ENCODE measurements at places on chromosomes 16 and 17. TPM values are rescaled to one million over a fixed set of nuclear protein-coding genes. Genes with fewer than 3 reads are reported as not detected.
A peak's percentile ranks its signal among the peaks of the same experiment; 100 is the strongest.

Gene GPR179
- total RNA-seq, result 0.03 TPM

DNA sequence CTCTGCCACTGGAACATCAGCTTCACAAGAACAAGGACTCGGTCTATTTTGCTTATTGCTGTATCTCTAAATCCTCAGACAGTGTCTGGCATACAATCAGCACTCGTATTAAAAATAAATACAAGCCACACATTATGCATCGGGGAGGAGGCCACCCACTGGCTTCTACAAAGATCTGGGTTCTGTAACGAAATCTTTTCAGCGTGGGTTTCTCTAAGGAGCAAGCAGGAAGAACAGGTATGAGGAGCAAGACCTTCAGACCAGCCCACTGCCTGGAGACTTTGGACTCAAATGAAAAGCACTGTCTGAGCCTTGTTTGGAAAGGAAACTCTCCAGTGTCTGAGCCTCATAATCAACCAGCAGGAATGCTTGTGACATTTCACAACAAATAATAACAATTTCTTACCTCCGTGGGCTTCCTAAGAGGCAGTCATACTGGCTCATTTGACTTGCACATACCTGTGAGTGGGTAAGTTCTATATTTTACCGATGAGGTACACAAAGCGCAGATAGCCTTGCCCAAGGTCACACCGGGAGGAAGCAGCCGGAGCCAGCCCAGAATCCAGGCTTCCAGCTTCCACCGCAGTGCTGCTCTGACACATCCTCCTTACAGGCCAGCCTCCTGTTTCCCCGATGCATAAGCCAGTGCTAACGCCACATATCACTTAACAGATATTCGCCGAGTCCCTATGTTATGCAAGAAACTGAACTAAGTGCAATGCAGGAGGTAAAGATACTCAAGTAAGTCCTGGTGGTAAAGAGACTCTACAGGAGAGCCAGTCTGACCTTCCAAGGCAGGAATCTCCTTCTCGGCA is 118.6 kb upstream of the TNRC6C start:
- DNase-seq, result no peak

DNA sequence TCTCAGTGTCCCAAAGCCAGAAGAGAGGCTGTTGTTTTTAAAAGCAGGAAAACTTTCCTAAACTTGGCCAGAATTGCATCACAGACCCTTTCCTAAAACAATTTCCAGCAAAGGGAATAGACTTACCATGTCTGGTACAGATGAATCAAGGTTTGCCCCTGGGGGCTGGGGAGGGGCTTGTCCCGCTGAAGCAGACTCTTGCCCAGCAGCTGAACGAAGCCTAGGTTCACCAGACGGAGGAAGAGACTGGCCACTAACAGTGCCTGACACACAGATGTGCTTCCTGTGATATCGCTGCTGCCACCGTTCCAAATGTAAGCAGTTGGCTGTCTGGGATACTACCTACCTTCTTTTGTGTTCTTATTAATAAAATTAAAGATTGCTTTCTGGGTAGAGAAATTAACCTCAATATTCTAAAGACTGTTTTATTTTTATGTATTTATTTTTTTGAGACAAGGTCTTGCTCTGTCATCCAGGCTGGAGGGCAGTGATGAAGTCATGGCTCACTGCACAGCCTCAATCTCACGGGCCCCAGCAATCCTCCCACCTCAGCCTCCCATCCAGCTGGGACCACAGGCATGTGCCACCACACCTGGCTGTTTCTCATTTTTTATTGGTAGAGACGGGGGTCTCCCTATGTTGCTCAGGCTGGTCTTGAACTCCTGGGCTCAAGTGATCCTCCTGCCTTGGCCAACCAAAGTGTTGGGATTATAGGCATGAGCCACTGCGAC is 13.5 kb downstream of the PRCD start:
- DNase-seq, result no peak

DNA sequence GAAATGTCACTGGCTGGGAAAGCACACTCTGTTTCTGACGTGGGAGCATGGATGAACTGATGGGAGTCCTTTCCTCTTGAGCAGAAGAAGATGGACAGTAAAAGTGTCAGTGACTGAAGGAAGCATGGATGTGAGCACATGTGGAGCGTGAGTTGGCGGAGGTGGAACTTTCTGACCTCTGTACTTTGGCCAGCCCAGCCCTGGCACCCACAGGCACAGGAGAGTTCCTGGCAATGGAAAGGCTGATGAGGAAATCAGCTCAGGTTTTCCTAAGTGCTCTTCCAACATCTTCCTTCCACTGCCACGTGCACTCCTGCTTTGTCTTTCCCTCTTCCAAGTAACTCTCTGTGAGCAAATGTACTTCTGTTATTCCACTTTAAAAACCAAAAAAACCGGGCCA is 276.8 kb downstream of the NTN1 start:
- DNase-seq, result peak; percentile 47

GRCh38 chr17:3935140-3935542 is 18.9 kb upstream of the P2RX1 start:
- peak; percentile 64 for DNase-seq

DNA sequence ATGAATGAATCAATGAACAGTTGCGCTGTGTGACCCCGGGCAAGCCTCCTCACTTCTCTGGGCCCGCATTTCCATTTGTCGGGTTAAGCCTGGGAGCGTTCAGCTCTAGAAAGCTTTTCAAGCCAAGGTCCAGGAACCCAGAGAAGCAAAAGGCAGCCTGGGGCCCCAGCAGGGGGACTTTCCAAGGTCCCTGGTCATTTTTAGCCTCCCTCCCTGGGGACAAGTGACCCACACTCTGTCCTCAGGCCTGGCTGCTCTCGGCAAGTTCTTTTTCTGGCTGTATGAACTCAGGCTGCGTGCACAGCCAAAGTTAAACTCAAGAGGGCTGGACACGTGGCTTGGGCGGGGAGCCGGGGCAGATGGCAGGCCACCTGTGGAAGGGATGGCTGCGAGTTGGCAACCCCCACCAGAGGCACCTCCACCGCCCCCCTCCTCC is 41.4 kb upstream of the CIBAR2 start:
- DNase-seq, result no peak

DNA sequence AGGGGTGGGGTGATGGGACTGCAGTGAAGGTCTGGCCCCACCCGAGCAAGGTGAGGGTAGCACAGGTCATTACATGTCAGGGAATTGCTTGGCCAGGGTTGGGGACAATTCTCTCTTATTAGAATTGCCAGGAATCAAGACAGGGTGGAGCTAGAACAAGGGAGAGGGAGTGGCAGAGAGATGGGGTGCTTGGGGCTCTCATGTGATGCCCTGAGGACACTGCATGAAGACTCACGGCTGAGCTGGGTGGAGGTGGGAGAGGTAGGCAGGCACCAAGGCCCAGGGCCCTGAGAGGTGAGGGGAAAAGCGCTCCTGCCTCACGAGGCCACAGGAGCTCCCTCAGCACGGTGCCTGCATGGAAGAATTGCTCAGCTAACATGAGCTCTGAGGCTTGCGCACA is 3.6 kb downstream of the DPEP1 start:
- DNase-seq, result no peak

DNA sequence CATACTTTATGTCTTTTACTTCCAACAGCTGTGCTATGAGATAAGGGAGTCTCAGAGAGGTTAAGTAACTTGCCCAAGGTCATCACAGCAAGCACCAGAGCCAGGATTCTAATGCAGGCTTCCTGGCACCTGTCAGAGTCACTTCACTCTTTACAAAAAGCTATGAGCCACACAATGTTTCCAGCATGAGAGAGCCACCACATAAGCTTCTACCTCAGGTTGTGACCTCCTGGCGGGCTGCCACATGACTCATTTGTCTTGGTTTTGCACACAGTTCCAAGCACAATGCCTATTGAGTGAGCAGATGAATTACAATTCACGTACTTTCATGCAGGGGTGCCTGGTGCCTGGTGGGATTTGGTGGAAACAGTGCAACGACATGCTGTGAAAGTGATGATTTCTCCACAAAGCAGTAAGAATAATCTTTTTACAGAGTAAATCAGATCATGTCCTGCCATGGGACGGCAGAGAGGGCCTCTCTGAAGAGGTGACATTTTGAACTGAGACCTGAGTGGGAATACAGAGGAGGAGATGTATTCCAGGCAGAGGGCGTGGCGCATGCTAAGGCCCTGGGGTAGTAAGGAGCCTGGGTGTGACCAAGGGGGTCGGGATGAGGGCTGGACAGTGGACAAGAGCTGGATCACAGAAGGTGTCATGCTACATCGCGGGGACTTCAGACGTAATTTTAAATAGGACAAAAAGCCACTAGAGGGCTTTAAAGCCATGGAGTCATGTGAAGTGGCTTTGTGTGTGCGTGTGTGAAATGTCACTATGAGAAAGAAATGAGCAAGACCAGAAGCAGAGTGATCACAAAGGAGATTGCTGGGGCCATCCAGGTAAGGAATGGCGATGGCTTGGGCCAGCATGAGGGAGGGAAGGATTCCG is 53.4 kb downstream of the CACNG3 start:
- no peak for DNase-seq

GRCh38 chr16:86814256-86814655 is 235.9 kb downstream of the FOXL1 start:
- no peak for DNase-seq

DNA sequence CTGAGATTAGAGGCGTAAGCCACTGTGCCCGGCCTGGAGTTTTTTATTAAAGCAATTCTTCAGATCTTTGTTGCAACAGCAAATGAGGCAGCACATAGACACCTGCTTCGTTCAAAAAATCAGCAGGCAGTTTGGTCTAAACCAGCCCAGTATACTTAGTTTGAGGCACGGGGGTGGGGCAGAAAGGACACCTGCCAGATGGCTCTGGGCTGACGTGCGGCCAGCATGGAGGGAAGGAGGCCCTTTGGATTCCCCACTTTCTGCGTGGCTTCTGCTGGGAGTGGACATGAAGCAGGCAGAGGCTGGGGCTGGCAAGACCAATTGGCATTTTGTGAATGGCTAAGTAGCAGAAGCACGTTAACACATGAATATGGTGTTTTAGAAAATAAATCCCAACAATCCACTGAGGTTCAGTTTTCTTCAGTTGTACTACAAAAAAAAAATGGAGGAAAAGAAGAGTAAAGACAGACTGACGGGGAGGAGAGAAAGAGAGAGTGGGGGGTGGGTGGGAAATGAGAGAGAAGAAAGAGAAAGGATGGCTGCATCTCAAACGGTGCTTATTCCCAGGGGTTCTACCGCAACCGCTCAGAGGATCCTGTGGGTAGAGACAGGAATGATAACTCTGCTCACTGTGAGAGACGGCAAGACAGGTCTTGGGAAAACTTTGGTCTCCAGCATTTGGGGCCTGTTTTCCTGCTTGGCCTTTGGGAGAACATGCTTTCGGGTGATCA is 16.3 kb downstream of the C16orf46 start:
- DNase-seq, result no peak

GRCh38 chr16:81810361-81810760 is 31.3 kb downstream of the PLCG2 start:
- no peak for DNase-seq

DNA sequence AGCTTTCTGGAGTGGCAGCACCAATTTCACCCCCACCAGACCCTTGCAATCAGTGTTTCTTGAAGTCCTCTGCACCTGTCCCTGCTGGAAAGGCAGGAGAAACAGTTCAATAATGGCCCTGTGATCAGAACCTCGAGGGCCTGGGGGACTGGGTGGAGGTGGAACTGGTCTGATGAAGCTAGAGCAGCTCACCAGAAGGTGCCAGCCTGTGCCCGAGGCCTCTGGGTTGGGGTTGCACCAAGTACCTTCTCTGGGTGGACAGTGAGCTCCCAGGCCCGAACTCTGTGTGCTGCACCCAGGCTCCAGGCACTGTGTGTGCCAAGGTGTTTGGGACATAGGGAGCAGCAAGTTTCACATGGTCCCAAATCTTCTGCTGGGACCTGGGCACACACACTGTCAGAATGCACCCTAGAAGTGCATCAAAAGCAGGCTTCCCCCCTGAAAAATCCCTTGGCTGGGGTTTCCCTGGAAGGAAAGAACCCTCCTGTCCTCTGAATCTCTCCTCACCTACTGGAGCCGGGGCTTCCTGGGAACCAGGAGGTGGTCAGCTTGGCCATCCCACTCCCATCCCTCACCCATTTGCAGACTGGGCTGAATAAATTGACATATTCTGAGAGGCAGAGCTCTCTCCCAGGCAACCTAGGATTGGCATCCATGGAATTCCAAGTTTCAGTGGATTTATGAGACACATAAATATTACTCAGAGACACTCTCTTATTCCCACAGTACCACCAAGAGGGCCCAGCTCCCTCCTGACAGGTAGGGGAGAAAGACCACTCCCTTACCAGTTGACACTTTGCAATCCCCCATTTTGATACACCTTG is 17.4 kb downstream of the CD300LG start:
- no peak for DNase-seq

GRCh38 chr16:64870859-64871258 is 251.0 kb downstream of the CDH11 start:
- DNase-seq, result no peak

Data from left colon (tissue), 2 donors.